ENCODE measurements at places on chromosomes 12 and 14.

DNA sequence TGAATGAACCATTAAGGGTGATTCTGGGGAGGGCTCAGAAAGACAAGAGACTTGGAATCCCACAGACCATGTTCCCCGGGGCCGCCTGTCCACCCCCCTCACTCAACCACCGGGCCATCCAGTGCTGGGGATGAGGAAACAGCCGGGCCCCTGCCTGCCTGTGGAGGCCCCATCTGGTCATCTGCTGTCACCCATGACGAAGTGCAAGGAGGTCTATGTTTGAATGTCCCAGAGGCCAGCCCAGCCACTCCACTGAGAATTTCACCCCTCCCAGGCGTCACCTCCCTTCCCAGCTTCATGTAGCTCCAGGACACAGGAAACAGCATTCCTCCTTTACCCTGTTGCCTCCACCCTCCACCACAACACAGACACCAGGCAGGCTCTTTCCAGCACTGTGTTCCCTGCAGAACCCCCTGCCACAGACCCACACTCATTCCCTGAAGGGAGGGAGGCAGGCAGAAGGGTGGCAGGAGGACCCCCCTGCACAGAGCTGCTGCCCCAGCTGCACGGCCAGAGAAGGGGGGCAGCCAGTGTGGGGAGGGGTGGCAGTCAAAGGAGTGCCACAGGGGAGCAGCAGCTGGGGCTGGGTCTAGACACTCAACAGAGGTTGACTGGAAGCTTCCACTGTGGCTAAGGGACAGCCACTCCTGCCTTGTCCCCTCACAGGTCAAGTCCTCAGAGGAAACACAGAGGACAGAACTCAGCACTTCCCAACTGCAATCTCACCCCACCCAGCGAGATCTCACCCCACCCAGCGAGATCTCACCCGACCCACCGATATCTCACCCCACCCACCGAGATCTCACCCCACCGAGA is 50.3 kb upstream of the PPP2R5C start:
- no peak for DNase-seq

DNA sequence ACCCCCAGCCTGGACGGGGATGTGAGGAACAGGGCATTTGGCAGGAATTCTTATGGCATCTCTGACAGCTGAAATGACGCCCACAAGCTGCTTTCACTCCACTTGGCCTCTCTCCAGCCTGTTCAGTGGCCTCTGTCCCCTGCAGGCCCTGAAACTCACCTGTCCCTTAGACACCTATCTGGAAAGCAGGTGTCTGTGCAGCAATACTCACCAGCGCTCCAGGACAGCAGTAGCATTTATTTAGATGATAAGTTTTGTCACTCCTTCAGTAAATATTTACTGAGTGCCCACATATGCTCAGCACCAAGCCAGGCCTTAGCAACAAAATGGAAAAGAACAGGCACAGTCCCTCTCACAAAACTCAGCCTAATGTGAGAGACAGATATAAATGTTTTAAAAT is 311.1 kb upstream of the FKBP4 start:
- no peak for DNase-seq

DNA sequence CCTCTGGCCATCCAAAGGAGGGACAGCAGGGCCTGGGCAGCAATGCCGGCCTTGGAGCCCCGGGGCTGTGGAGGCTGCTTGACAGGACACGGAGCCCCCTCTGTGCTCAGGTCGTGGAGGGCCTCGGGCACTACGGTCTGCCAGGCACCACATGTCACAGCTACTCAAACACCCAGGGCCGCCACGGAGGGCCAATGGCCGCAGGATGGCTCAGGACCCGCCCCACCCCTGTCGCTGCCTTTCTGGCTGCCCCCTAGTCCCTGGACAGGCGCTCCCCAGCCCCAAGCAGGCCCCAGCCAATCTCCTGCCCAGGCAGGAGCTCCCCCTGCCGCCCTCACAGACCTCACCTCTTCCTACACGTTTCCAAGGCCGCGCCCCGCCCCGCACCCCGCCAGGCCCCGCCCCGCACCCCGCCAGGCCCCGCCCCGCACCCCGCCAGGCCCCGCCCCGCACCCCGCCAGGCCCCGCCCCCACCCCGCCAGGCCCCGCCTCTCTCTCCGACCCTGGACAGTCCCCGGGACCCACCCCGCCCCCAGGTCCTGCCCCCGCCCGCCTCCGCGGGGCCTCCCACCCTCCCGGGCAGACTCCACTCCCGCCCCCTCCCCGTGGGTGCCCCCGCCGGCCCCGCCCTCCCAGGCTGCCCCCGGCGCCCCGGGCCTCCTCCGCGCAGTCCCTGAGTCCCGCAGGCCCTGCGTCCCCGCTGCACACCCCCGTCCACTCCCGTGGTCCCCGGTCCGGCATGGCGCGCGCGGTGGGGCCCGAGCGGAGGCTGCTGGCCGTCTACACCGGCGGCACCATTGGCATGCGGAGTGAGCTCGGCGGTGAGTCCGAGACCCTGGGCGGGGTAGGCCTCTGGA is at the start of gene ASPG:
Gene ASPG, plus strand, starts transcription at position 669 of the 857 bp plus-strand sequence. Its CDS starts 71 bp downstream, at position 740.
- DNase-seq = no peak

GRCh38 chr12:93144109-93144508 is 215.0 kb upstream of the EEA1 start:
- no peak for DNase-seq

DNA sequence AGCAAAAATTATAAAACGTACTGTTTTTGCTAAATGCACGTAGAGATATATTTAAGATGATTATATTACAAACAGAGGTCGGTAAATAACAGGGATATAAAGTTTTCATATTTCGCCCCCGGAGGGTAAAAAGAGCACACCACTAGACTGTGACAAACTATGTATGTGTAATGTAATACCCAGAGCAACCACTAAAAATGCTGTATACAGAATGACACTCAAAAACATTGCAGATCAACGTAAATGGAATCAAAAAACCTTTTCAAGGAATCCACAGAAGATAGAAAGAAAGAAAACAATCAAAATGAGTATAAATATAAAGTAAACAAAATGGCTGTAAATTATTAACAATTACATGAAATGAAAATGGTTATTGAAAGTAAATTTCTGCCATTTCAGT is 37.6 kb upstream of the PRB4 start:
- DNase-seq = no peak
